ENCODE measurements at places on chromosomes 16 and 17.

- DNase-seq: peak; percentile 58
- H3K27me3 ChIP-seq: no peaks in the 10 kb centered on the region
- H3K36me3 ChIP-seq: no peaks in the 10 kb centered on the region
- no peak overlapping the region for H3K27ac ChIP-seq
- H3K4me1 ChIP-seq: peaks cover 7% of the 10 kb centered on the region
These were observed 140.4 kb downstream of the RGS9 start for GRCh38 chr17:65277576-65277975.

DNA sequence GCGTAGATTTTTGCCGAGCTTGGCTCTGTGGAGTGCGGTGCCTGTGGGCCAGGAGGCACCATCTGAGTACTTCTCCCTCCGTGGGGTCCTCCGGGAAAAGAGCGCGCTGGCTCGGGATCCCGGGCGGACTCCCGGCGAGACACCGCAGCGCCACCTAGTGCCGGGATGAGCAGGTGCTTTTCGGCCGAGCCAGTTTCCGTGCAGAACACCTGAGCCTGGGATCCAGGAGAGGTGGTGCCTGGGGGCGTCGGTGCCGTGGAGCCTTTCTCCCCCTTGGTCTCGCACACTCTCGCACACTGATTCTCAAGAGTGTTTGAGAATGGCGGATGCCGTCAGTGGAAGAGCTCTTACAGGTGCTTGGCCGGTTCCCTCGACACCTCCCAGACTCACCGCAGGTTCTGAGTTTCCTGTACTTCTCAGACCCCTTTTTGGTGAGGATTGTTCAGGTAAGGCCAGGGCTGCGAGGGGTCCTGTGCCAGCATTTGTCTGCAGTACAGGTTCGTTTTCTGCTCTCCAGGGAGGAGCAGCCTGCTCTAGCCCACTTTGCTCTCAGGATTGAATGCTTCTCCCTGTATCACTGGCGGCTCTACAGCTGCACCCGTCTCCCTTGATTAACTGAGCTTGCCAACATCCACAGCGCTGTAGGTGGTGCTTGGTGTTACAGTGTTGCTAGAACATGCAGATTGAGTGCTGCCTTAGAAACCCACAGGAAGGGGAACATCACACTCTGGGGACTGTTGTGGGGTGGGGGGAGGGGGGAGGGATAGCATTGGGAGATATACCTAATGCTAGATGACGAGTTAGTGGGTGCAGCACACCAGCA is 23.3 kb downstream of the TBCD start:
- no peak overlapping the region for H3K27ac ChIP-seq
- no peak overlapping the region for H3K4me3 ChIP-seq
- peaks cover 22% of the 10 kb centered on the region for H3K36me3 ChIP-seq
- no peaks in the 10 kb centered on the region for H3K4me1 ChIP-seq

DNA sequence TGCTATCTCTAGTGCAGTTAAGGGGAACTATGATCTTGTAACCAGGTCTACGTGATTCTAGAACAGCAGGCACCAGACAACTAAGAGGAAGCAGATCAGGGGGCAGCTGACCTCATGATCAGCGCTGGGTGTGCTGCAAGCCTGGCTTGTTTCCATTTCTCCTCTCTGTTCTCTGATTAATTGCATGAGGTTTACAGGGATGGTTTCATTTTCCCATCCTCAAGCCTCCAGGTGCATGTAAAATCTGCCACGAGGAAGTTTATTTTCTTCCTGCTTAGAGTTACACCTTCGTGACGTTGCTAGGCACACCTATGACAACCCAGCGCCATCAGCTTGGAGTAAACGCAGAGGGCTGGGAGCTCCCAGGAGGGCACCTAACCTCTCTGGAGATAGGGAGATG is 4.3 kb upstream of the NUPR1 start:
- no peak overlapping the region for H3K4me3 ChIP-seq
- H3K4me1 ChIP-seq: no peaks in the 10 kb centered on the region
- H3K27me3 ChIP-seq: no peaks in the 10 kb centered on the region
- peak; percentile 78 for DNase-seq
- no peaks in the 10 kb centered on the region for H3K36me3 ChIP-seq

- DNase-seq: no peak
- H3K4me1 ChIP-seq: no peaks in the 10 kb centered on the region
- H3K27me3 ChIP-seq: no peaks in the 10 kb centered on the region
- no peaks in the 10 kb centered on the region for H3K36me3 ChIP-seq
- H3K27ac ChIP-seq: no peak overlapping the region
- H3K4me3 ChIP-seq: no peak overlapping the region
These were observed 37.4 kb upstream of the GNA13 start for GRCh38 chr17:65093930-65094329.

GRCh38 chr16:81551151-81551808 is 106.7 kb downstream of the CMIP start:
- H3K4me3 ChIP-seq: no peak overlapping the region
- DNase-seq: peak; percentile 83
- H3K27ac ChIP-seq: peak overlapping the region; percentile 32
- H3K36me3 ChIP-seq: peaks cover 8% of the 10 kb centered on the region
- H3K27me3 ChIP-seq: no peaks in the 10 kb centered on the region
- peaks cover 29% of the 10 kb centered on the region for H3K4me1 ChIP-seq

DNA sequence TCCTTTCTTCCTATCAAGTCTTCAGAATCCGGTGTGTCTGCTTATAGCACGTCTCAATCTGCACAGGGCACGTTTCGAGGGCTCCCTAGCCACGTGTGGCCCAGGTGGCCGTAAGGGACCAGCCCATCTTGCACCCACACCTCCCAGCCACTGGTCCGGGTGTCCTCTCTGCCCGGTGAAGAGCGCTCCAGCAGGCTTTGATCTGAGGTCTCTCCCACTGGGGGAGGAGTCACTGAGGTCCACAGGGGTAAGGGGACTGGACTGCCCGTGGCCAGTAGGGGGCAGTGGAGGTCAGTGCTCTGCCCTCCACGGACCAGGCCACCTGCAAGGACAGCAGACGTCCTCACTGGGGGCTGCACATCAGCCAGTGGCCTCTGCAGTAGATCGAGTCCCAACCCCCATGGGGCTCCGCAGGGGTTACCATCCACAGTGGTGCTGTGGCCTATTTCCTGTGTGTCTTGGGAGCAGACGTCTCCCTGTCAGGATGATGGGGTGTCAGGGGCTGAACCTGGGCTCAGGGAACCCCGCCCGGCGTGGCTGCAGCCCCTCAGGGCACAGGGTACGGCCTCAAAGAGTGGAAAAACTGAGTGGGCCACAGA is 204.1 kb upstream of the CIBAR2 start:
- peaks cover 12% of the 10 kb centered on the region for H3K4me1 ChIP-seq
- no peak overlapping the region for H3K4me3 ChIP-seq
- no peaks in the 10 kb centered on the region for H3K36me3 ChIP-seq
- no peaks in the 10 kb centered on the region for H3K27me3 ChIP-seq
- H3K27ac ChIP-seq: no peak overlapping the region

DNA sequence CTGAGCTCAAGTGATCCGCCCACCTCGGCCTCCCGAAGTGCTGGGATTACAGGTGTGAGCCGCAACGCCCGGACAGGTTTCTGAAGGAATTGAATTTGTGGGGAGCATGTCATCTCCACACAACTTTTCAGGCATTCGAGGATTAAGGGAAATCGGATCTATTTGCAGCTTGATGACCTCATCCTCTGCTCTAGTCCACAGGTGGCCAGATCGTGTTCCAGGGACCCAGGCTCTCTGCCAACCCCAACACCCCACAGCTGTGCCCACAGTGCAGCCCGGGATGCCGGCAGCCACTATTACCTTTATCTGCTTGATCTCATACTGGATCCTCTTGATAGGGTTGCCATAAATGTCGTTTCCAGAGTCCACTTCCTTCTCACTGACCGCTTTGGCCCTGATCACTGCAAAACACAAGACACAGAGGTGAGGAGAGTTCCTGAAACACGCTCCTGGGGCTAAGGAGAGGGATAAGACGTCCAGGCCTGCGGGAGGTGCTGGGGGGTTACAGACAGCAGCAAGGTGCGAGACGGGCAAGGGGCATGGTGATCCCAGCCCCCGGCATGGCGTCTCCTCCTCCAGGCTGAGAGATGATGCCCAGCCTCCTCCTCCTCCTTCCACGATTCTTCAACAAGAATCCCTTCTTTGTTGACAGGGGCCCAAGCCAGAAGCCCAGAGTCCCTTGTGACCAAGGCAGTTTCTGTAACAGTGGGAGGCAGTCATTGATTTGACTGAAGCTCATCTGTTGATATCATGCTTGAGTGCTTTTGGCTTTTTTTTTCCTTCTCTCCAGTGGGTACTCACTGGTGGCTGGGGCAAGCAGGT is 29.3 kb downstream of the CEP295NL start:
- H3K27me3 ChIP-seq: no peaks in the 10 kb centered on the region
- peaks cover 17% of the 10 kb centered on the region for H3K36me3 ChIP-seq
- H3K4me1 ChIP-seq: peaks cover 8% of the 10 kb centered on the region
- H3K4me3 ChIP-seq: no peak overlapping the region

- H3K27ac ChIP-seq: peak overlapping the region; percentile 16
- peak; percentile 95 for DNase-seq
- H3K4me1 ChIP-seq: peaks cover 8% of the 10 kb centered on the region
- H3K36me3 ChIP-seq: peaks cover 3% of the 10 kb centered on the region
- no peak overlapping the region for H3K4me3 ChIP-seq
These were observed 293.4 kb downstream of the XYLT1 start for GRCh38 chr16:17177242-17177958.

All from trophoblast cell (in vitro differentiated cells and primary cell).